ENCODE measurements at places on chromosomes 6 and 20.

DNA sequence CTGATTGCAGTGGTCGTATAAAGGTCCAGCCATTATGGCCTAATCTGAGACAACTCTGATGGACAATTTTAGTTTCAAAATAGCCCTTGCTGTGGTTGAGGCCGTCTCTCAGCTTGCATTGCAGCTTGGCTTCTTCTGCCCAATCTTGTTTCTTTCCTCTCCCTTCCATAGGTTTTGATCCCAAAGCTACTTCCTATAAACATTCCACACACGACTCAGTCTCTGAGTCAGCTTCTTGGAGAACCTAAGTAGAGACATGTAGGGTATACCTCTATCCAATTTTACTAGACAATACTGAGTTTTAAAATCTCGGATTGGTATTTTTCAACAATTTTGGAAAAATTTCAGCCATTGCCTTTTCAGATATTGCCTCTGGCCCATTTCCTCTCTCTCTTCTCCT, 13.4 kb downstream of the IYD start:
- H3K4me1 ChIP-seq: peaks cover 3% of the 10 kb centered on the region
- no peak overlapping the region for H3K27ac ChIP-seq
- H3K4me3 ChIP-seq: no peak overlapping the region
- DNase-seq: no peak
- peaks cover 4% of the 10 kb centered on the region for H3K27me3 ChIP-seq

DNA sequence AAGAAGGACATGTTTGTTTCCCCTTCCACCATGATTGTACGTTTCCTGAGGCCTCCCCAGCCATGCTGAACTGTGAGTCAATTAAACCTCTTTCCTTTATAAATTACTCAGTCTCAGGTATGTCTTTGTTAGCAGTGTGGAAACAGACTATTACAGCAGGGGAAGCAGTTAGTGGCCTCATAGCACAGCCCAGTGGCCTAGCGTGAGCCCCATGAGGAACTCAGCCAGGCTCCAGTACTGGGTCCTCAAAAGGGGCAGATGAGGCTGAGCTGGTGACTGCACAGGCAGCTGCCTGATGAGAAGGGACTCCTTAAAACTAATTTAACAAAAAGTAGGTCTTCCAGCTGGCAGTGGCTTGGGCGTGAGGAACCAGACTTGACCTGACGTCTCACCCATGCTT, 399.9 kb downstream of the CDH26 start:
- no peaks in the 10 kb centered on the region for H3K36me3 ChIP-seq
- no peaks in the 10 kb centered on the region for H3K27me3 ChIP-seq
- no peak overlapping the region for H3K4me3 ChIP-seq
- DNase-seq: no peak

DNA sequence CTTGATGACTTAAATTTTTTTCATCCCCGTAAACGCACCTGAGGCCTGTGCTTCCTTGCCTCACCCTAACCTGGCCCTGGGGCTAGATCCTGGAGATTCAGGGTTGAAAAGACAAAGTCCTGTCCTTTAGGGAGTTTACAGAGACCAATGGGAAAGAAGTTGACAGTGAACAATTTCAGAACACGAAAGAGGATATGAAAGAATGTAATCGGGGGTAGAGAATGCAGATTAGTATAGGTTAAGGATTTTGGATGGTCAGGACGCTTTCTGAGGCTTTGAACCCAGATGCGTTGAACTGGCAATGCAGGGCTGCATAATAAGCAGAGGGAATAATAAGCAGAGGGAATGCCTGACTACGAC, 1.7 kb upstream of the FBXO5 start:
- H3K4me1 ChIP-seq: peaks cover 22% of the 10 kb centered on the region
- no peaks in the 10 kb centered on the region for H3K27me3 ChIP-seq
- DNase-seq: no peak
- peak overlapping the region; percentile 92 for H3K27ac ChIP-seq
- H3K4me3 ChIP-seq: peak overlapping the region; percentile 70

DNA sequence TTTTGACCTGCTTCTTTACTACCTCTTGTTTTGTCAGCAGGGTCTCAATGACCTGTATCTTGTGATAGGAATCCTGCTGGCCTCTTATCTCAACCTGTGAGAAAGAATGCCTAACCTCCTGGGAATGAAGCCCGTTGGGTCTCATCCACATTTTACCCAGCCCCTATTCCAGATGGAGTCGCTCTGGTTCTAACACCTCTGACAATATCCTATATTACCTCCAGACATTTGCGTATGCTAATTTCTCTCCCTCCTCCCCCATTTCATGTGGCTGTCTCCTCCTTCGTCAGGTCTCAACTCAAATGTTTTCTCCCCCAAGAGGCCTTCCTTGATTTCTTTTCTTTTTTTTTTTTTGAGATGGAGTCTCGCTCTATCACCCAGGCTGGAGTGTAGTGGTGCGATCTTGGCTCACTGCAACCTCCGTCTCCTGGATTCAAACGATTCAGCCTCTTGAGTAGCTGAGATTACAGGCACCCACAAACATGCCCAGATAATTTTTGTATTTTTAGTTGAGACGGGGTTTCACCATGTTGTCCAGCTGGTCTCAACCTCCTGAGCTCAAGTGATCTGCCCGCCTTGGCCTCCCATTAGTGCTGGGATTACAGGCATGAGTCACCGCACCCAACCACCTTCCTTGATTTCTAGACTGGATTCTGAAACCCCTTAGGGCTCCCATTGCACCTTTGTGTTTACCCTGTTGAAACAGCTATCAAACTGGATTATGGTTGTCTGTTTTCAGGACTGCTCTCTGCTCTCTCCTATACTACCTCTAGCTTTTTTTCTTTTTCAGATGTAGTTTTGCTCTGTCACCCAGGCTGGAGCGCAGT, 49.5 kb upstream of the B4GALT5 start:
- no peak overlapping the region for H3K4me3 ChIP-seq
- no peak overlapping the region for H3K27ac ChIP-seq
- H3K36me3 ChIP-seq: no peaks in the 10 kb centered on the region
- peaks cover 10% of the 10 kb centered on the region for H3K4me1 ChIP-seq
- DNase-seq: no peak
- no peaks in the 10 kb centered on the region for H3K27me3 ChIP-seq

DNA sequence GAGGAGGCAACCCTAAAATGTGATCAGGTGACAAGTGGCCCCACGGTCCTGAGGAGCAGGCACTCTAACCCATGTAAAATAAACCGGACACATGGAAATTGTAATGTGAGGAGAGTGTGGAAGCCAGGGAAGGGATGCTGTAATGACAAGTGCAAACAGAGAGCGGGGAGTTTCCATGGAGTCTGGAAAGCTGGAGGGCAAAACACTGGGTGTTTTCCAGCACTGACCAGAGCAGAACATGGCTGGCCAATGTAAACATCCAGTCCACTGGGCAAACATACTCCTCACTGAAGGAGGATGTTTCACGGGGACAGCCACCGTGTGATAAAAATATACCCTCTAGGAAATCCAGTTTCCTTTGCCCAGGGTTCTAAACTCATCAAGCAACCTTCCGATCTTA, 219.0 kb upstream of the JARID2 start:
- no peak overlapping the region for H3K27ac ChIP-seq
- H3K4me3 ChIP-seq: no peak overlapping the region
- DNase-seq: no peak
- H3K36me3 ChIP-seq: no peaks in the 10 kb centered on the region

GRCh38 chr6:7732228-7732627, 6.3 kb downstream of the BMP6 start:
- H3K4me3 ChIP-seq: no peak overlapping the region
- H3K36me3 ChIP-seq: no peaks in the 10 kb centered on the region
- no peak for DNase-seq
- peaks cover 12% of the 10 kb centered on the region for H3K4me1 ChIP-seq

- H3K36me3 ChIP-seq: no peaks in the 10 kb centered on the region
Measured at GRCh38 chr6:84161190-84161589, 66.3 kb downstream of the CEP162 start.

DNA sequence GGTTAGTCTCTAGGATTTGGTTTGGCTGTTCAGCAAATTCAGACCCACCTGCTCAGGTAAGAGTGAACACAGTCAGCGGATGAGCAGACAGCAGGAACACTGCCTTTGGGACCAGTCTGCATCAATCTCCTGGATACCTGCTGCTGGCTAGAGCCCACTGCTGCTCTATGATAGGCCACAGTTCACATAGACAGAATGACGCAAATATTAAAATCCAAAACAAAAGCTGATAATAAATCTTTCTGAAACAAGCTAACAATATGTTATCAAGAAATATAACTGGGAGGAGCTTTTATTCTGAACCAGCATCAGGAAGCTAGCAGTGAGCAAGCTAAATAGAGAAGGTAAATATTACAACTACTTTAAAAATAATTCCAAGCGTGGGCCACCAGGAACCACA, at the start of gene TAAR1:
Gene TAAR1, minus strand, starts transcription at position 101 of the 400 bp plus-strand sequence. CDS start 13,179 bp downstream, outside the sequence.
- H3K4me3 ChIP-seq: no peak within 1 kb of the TSS
- no peaks in the 10 kb centered on the region for H3K36me3 ChIP-seq
- no peak within 1 kb of the TSS for H3K27ac ChIP-seq
- no peaks in the 10 kb centered on the region for H3K4me1 ChIP-seq
- DNase-seq: no peak

- H3K4me1 ChIP-seq: no peaks in the 10 kb centered on the region
- no peak overlapping the region for H3K4me3 ChIP-seq
- no peak overlapping the region for H3K27ac ChIP-seq
- no peaks in the 10 kb centered on the region for H3K36me3 ChIP-seq
- H3K27me3 ChIP-seq: no peaks in the 10 kb centered on the region
- DNase-seq: no peak
Measured at GRCh38 chr6:95431637-95432228, 145.6 kb upstream of the MANEA start.

Measured in heart left ventricle (tissue), 16 donors.